ENCODE measurements at places on chromosomes 2 and 18. TPM values are rescaled to one million over a fixed set of nuclear protein-coding genes. Genes with fewer than 3 reads are reported as not detected.

Gene TMEM247
- total RNA-seq: not detected

Gene TXNDC2
- total RNA-seq: not detected

Gene PLGLB2
- total RNA-seq: 3.1 TPM

Gene NOL4
- total RNA-seq: not detected

Gene EPB41L3
- 1.4 TPM for total RNA-seq

Gene AKAIN1
- not detected for total RNA-seq

DNA sequence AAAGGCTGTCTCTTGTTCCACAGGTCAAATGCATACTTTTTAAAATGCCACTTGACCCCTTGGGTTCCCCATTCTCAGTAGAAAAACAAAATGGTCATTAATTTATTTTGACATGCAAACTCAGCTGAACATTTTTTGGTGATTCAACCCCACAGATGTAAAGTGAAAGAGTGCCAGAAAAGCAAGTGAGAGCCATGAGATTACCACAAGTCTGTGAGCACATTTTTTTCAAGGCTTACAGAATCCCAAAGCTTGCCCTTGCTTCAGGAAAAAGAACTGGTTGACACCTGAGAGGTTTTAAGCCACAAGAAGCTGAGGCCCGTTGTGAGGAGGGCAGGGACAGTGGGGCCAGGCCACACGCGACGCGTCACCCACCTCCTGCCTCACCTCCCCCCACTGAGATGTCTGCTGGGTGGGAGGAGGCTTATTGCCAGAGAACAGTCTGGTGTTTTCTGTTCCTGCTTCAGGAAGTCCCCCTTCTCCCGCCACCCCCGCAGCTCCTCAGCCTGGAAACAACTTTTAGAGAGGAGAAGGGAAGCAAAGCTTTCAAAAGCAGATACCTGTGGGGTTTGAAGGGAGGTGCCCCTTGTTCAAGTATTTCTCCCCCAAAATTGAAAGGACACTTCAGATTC is 70.4 kb upstream of the CYP1B1 start:
- no peak for DNase-seq

GRCh38 chr2:162256591-162256991 is 13.3 kb upstream of the FAP start:
- DNase-seq: no peak

GRCh38 chr2:101883860-101884259 is 107.9 kb upstream of the IL1R2 start:
- DNase-seq: no peak

DNA sequence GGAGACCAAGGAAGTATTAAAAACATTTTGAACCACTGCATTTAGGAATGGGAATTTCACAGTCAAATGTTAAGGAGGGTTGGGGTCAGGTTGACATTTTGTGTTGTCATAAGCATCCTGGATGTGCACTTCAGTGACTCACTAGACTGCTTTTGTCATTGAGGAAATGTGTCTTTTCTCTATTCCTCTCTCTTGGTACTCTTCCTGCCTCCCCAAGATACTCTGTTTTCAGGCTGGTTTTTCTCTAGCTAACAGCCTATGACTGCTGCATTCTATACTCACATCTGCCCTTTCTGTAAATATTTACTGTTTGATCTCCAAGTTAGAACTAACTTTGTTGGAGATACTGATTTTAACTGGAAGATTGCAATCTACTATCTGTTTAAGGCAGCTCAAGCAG is 23.4 kb downstream of the XRCC5 start:
- DNase-seq: no peak

- DNase-seq: no peak
These were observed 223.9 kb downstream of the MYT1L start for GRCh38 chr2:2107141-2107540.

DNA sequence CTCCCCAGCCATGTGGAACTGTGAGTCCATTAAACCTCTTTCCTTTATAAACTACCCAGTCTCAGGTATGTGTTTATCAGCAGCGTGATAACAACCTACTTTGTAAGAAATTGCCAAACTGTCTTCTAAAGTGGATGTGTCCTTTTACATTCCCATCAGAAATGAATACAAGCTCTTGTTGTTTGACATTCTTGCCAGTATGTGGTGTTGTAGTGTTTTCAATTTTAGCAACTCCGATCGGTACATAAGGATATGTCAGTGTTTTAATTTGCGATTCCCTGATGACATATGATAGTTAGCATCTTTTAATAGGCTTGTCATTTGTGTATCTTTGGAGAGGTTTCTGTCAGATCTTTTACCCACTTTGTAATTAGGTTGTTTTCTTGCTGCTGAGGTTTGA is 1156.3 kb upstream of the CRIM1 start:
- no peak for DNase-seq

DNA sequence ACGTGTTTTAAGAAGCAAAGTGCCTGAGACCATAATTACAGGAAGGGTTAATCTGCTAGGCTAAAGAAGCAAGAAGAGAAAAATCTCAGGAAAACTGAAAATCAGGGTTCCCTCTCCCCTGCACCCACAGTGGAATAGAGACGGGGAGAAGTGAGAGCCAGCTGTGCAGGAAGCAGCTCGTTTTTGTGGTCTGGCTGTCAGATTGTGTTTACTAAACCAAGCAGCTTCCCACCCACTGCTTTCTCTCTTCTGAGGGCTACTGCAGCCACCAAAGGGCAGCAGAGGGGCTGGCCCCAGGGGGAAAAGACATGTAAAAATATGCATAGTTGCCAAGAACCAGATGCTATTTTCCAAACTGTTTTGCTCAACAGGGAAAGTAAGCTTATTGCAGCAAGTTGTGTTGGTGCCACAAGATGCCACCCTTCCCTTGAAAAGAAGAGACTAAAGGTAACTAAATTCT is 72.6 kb upstream of the THUMPD2 start:
- no peak for DNase-seq

DNA sequence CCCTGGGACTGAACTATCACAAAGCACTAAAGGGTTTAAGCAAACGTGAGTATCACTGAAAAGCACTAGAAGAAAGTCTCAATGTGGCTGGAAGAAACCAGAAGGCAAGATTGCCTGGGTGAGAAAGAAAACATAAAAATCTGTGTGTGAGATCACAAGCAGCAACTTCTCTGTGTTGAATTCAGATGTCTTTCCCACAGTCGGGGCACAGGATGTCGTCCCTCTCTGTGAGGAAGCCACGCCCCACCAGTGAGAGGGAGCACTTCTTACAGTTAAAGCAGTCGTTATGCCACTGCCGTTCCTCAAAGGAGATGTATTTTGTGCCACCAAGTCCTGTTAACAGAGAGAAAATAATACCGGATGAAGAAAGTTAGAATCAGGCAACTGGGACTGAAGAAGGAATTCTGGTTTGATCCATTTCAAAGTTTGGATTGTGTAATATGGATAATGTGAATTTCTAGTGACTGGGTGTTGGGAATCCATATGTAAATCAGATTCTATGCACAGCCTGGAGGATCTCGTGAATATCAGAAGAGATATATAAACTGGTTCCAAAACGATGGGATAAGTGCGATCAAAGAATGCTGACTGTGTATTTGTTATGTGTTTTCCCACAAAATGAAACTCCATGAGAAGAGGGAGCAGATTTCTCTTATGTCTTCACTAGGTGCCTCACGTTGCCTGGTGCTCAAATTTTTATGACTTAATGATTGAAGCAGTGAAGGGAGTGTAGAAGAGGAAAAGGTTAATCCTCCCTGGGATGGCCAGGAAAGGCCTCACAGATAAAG is 24.0 kb downstream of the C2orf49 start:
- peak; percentile 20 for DNase-seq

DNA sequence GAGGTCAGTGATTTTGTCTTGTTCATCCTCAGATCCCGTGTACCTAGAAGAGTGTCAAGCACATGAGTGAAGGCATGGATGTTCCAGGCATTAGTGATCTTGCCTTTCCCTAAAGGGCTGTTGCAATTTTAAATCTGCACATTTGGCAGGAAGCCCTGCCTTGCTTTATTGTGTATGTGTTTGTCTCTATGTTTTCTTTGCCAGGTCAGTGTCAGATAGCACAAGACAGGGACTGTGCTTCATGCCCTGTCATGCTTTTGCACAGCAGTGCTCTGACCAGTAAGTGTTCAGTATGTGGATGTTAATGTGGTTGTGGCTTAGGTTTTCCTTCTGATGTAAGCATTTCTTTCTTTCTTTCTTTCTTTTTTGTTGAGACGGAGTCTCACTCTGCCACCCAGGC is 131.5 kb downstream of the RGPD3 start:
- DNase-seq: no peak

DNA sequence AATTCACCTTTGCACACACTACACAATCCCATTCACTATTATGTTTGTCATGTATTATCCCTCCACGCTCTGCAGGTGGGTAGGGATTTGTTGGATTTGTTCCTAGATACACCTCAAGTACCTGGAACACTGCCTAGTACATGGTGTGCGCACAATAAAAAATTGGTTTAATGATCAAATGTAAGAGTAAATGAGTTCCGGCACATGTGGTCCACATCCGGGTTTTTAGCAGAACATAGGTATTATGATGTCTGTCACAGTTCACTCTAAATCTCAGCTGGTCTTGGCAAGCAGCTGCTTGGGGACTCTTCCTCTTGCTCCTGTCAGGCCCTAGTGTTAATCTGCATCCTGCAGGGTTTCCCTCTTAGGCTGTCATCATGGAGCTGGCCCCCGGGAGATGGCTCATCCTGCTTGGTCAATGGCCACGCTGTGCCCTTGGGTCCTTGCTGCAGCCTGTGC is 21.8 kb upstream of the IL1R1 start:
- DNase-seq: no peak

DNA sequence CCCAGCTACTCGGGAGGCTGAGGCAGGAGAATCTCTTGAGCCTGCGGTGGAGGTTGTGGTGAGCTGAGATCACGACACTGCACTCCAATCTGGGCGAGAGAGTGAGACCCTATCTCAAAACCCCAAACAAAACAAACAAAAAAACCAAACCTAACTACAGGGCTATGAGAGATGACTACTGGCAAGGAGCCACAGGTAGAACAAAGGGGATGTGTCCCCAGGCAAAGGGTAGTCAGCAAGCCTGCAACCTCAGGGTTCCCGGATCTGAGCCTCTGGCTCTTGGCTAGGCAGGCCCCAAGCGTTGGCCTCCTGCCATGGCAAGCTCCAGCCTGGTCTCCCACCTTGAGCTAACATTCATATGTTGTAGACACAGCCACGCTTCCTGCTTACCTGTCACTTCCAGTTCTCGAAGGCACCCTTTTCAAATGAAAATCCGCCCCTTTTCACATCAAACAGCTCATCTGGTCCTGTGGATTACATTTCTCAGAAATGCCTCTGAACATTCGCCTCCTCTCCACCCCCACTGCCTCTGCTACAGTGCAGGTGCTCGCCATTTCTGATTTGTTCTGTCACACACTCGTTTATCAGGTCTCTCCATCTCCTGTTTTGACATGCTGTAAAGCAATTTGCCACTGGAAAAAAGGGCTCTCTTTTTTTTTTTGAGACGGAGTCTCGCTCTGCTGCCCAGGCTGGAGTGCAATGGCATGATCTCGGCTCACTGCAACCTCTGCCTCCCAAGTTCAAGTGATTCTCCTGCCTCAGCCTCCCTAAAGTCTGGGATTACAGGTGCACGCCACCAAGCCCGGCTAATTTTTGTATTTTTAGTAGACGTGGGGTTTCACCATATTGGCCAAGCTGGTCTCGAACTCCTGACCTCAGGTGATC is 13.1 kb upstream of the ACTR3 start:
- peak; percentile 79 for DNase-seq

DNA sequence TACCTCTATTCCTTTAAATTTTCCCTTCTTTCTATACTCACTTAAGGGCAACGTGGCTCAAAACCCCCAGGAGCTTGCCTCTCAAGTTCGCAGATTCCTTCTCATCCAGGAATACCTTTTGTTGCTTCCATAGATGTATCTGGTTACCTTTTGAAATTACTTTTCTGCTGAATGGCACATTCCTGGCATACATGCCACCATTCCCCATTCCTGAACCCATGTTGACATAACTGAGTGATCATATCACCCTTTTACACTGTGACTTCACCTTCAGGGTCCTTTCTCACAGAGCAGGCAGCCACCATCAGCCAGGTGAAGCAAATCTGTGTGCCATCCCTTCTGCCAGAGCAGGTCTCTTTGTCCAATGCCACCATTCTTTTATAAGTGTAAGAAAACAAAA is 615.8 kb downstream of the ARHGAP15 start:
- no peak for DNase-seq

- no peak for DNase-seq
These were observed 220.4 kb upstream of the SPOPL start for GRCh38 chr2:138280999-138281695.

DNA sequence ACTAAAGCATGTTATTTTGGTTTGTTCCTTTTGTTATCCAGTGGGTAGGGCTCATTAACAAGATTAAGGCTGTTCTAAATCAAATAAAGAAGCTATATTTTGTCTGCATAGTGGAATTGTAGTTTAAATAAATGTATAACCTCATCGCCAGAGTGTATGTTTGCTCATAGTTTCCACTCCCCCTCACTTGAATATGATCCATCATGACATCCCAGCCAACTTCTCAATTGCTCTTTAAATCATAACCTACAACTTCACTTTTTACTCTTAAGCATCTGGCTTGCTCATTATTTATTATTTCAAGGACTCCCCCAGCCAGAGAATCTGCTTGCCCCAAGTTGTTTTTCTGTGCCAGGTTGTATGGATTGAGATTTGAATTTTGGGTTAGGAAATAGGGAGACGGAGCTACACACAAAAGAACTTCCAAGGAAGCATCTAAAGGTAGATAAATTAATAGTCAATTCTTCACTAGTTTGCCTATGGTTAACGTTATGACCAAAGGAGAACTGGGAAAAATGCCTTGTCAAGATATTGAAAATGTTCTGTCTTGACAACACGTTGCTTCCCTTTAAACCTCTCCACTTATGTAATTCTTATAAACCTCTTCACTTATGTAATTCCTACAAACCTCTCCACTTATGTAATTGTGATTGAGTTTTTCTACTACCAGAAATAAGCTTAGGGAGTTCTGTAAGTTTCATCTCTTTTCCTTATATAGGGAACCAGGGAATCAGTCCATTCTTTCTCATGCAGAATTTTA is 55.4 kb upstream of the UPP2 start:
- no peak for DNase-seq

DNA sequence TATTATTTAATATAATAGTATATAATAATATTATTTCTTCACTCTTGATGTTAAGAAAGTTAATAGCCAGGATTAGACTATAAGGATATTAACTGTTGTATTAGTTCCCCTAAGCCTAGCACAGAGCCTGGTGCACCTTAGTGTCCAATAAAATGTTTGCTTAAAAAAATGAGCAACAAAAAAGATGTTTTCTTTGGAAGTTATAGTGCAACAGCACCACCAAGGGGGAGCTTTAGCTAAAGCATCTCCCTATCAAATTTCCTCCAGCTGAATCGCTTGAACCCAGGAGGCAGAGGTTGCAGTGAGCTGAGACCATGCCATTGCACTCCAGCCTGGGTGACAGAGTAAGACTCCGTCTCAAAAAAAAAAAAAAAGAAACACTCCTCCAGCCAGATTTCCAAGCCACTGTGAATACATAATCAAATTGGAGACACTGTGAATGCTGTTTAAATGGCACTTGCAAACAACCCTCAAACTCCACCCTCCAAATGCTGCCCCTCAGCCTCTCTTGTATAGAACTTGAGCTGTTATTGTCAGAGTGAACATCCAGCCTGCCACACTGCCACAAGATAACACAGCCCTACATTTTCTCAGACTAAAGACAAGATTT is 221.9 kb downstream of the DYM start:
- no peak for DNase-seq

Measured in naive thymus-derived CD8-positive, alpha-beta T cell (primary cell).